ENCODE measurements at places on chromosomes 2 and 18.

- no peak for DNase-seq
Observed at GRCh38 chr2:111642586-111643327, 241.2 kb downstream of the ANAPC1 start.

DNA sequence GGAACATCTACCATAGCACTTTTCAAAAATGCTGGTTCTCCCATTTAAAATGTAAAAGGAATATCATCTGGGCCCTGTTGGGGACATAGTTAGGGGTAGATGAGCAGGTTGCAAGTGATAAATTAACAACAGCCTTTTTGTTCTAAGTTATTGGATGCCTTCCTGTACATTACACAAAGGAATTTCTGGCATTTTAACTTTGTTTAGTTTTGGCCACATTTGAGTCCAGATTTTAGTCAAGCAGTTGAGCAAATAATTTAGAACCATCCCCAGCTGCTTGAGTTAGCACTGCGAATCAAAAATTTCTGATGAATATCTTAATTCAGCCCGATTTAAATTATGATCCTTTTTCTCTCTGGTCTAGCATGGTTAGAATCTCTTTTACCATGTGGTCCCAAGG lies 124.4 kb downstream of the TTC27 start:
- no peak for DNase-seq

DNA sequence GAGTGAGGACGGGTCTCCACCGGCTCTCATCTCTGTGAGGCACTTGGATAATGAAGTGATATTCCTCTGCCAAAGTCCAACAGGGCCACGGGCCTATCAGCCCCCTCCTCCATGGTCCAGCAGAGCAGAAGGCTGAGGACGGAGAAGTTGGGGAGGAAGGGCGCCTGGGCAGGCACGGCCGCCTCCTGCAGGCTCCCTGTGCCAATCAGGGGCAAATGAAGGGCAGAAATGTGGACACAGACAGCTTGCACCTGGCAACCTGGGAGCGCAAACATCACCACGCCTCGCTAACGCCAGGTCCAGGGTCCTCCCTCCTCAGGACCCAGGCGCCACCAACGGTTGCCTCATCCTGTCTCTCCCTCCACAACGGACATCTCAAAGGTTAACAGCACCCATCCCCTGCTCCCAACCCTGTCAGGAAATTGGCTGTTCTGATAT lies 24.3 kb downstream of the SMAD7 start:
- no peak for DNase-seq

GRCh38 chr2:109438773-109439389 lies 174.9 kb downstream of the SEPTIN10 start:
- DNase-seq: no peak

DNA sequence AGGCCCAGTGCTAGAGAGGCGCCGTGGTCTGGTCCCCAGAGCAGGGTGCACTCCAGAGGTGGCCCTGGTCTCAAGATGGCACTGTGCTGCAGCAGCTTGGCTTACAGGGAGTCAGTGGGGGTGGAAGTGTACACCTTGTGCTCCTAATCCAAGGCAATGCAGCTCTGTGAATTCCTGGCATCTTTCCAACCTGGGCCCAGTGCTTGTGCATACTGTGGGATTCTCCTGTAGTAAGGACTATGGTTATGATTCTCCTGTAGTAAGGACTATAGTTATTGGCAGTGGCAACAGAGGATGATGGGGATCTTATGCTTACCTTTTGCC lies 616.7 kb upstream of the REG3G start:
- DNase-seq: no peak

- no peak for DNase-seq
Observed at GRCh38 chr2:168212167-168212566, 35.2 kb downstream of the STK39 start.

DNA sequence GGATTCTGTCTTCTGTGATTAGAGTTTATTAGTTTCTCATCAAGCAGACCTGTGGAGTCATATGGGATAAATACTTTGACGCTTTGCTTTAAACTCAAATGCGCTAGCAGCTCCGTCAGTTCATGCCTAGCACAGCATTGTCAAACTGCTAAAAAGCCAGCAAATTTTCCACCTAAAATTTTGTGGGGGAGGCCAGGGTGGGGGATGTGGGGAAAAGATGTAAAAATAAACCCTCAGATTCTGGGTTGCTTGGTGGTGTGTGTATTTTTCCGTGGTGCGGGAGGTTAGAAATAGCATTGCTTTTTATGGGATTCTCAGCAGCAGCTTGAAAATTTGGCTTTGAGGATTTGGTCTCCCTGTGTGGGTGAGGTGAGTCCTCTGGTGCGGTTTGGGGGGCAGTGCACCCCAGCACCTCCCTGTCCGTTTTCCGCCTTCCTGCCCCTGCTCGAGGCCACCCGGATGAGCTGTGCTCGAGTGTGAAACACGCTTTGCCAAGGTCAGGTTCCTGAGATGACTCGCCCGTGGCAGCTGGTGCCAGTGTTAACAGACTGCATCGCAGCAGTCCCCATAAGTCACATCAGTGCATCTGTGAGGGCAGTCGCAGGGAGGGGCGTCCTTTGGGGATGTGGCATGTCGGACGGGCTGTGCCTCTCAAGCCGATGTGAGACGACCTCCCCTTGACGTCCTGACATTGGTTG lies 65.9 kb downstream of the LDLRAD4 start:
- no peak for DNase-seq

GRCh38 chr2:31322371-31322770 lies 88.4 kb downstream of the EHD3 start:
- no peak for DNase-seq

DNA sequence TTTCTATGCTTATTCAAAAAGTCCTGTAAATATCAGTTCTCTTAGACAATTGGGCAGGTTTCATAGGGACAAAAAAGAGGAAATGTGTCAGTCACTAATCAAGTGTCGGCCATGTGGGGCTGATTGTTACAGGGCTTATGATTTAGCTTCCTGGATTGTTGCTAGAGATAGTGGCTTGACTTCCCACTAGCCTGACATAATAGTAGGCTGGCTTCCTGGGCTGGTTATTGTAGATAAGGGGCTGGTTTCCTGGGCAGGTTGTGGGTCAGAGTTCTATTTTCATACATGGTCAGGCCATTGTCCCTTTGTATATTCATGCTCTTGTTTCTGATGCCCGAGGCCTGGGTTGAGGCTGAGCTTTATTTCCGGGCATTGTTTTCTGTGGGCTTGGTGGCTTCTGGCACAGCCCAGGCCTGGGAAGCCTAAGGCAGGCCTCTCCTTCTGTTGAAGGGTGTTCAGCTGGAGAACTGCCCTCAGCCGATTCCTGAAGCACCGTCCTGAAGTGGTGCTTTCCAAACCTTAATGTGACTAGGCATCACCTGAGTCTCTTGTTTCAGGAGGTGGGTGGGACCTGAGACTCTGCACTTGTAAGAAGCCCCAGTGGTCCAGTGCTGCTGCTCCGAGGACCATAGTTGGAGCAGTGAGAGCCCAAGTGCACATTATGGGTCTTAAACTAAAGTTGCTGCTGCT lies 37.0 kb downstream of the CD8B2 start:
- no peak for DNase-seq

DNA sequence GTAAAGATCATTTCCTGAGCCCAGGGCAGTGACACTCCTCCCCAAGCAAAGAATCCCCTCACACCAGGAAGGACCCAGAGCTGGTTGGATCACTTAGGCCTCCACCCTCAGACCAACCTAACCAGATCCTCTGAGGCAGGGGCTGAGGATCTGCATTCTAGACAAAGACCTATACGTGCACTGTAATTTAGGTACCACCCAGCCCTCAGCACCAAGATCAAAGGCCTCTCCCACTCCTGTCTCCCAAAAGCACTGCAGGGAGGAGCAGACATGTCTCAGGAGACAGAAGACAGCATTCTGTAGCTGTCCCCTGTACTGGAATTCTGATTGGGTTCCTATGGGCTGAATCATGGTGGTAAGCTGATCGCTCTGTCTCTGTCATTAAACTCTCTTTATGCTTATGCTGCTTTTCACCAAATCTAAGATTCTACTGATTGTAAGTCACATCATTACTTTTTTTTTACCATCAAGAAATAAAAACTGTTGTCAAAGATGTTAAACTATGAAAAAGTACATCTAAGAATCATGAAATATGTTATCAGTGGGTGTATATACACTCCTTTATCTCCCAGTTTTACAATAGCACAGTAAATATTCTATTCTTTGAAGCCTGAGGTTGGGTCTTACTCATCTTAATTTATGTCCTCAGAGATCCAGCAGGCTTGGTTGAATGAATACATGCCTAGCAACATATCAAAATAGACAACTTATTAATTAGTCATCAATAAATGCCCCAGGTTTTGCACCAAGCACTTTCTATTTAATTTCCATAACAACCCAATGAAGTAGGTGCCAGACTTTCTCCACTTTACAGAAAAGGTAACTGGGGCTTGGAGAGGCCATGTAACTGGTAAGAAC lies 28.3 kb downstream of the MCFD2 start:
- DNase-seq: no peak

DNA sequence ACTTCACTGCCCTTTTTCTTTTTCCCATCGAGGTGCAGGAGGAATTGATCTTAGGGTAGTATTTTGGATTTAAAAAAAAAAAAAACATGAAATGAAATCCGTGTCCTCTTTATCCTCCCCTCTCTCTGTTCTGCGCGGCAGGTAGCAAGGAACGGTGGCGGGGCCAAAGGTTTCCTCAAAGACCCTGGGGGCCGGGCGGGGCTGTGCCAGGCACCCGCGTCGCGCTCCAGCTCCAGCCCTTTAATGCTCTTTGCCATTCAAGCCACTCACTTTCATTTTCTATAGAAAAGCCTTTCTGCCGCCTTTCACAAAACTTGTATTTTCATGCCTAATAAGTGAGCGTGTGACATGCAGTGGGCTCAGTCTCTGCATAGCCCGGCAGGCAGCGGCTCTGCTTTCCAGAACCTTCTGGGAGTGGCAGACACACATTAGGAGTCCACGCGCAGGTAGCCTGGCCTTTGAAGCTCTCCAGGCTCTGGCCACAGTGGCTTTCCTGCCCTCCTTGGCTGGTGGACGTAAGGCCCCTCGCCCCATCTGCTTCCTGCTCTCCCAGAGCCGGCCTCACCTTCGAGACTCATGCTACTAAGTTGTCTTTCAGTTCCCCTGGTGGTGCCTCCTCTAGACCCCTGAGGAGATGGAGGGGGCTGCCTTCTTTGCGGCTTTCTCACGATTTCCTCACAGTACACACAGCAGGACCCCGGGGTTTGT lies 41.7 kb downstream of the AGAP1 start:
- DNase-seq: no peak

DNA sequence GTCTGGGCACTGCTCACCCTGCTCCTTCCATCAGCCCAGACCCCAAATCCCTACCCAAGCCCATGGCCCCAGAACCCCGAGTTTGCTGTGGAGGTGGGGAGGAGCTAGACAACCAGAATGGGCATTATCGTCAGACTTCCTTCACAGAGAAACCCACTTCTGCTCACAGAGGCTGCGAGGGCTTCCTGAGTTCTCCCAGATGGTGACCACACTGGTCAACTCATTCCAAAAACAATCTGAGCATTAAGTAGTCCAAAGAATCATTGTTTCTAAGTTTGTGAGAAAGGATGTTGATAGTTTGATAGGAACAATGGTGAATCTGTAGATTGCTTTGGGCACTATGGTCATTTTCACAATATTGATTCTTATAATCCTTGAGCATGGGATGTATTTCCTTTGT lies 60.2 kb downstream of the LRRC30 start:
- no peak for DNase-seq

- DNase-seq: no peak
Observed at GRCh38 chr2:176149481-176149938, 1.8 kb upstream of the HOXD4 start.

DNA sequence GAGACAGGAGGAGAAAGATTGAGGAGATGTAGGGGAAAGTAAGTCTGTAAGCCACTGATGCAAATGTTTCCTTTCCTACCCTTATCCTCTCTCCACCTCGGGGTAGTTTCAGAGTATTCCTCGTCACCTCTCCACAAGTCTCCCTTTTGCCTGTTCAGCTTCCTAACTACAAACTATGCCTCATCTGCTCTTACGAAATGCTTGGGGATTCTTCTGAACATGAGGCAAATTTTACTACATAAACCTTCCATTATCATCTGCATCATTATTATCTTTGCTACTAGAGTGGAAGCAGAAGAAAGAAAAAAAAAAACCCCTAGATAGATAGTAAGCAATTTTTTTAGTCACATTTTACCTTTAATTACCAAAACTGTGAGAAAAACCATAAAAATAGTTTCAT lies 43.1 kb upstream of the CWC22 start:
- no peak for DNase-seq

GRCh38 chr2:25215948-25216679 lies 47.7 kb upstream of the POMC start:
- DNase-seq: peak; percentile 77

DNA sequence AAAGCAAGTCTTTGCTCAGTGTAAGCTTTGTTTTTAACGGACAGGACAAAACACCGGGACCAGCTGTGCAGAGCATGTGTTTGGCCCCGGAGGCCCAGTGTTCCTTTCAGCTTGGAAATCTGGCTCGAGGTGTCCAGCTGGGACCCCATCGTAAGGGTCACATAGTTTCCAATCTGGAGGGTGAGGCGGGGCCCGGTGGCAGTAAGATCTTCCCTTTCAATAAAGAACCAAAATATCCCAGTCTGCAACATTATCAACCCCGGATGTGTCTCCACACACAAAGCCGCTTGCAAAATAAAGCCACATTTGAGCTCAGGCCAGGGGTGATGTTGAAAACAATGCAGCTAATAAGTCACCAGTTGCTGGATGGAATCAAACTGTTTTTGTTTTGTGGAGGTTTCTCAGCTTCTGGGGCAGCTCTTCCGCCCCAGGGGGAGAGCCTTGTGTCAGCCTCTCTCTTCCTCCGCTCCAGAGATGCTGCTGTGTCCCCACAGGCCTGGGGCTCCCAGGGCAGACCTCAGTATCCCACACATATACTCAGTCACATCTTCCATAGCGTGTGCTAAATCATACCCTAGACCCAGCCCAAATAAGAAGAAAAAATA lies 138.6 kb upstream of the GLI2 start:
- DNase-seq: no peak

- no peak for DNase-seq
Observed at GRCh38 chr2:69514819-69515218, 77.6 kb upstream of the NFU1 start.

DNA sequence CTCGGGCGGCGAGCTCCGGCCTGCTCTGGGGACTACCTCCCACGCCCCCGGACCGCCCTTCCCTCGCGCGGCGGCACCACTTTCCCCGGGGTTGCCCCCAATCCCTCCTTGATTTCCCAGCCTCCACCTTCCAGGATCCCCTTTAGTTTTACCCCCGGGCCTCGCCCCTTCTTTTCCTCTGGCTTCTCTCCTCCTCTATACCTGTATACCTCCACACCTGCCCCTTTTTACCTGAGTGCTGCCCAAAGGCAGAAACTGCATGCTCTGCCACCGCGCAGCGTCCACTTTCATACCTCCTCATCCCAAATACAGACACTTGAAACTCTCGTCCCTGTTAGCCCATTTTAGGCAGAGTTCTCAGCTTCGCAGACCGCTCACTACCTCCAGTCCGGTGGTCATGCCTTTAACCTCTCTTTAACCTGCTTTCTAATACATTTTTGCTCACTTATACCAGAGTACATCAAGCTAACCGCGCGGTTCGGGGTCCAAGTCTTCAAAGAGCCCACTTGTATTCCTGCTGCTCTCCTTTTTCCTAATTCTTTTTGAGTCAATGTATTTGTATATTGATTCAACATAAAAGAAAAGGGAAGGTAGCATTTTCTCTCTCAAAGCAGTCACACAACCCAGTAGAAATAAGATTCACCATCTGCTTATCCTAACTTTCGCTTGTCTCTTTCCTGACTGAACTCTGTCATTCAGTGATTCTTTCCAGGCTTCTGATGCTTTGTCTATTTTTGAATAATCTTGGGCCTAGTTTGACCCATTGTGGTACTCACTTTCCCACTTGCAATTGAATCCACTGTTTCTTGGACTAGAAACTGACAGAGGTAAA lies 901 bp downstream of the SPOPL start:
- DNase-seq: no peak

GRCh38 chr2:215003001-215003400 lies 135.4 kb downstream of the ABCA12 start:
- DNase-seq: no peak
